ENCODE measurements at places on chromosomes 12 and 14.

DNA sequence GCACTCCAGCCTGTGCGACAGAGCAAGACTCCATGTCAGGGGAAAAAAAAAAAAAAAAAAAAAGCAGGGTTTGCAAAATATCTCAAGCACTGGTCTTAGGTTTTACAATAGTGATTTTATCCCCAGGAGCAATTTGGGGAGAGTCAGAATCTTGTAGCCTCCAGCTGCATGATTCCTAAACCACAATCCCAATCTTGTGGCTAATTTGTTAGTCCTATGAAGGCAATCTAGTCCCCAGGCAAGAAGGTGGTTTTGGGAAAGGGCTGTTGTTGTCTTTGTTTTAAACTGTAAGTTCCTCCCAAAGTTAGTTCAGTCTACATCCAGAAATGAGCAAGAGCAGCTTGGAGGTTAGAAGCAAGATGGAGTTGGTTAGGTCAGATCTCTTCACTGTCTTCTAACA lies 135.7 kb downstream of the PLXNC1 start:
- H3K4me1 ChIP-seq, result peaks cover 65% of the 10 kb centered on the region
- no peak overlapping the region for H3K4me3 ChIP-seq
- H3K36me3 ChIP-seq, result no peaks in the 10 kb centered on the region
- H3K27me3 ChIP-seq, result no peaks in the 10 kb centered on the region

- H3K4me3 ChIP-seq, result no peak overlapping the region
- peaks cover 10% of the 10 kb centered on the region for H3K4me1 ChIP-seq
- peak; percentile 42 for DNase-seq
- H3K36me3 ChIP-seq, result no peaks in the 10 kb centered on the region
Observed at GRCh38 chr12:24960222-24960855, 11.4 kb upstream of the BCAT1 start.

DNA sequence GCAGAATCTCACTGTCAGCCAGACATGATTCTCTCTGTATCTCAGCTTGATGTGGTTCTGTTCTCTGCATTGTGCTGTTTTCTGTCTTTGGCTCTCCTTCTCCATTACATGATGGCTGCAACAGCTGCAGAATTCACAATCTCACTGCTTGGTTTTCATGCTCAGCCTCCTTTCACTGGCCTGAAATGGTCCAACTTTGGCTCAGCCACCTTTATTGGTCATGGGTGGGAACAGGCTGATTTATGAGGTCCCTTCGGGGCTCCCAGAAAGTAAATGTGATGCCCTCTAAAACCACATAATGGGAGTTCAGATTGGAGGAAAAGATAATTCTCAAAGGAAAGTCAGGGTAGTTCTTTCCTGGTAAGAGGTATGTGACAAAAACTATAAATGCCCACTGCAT lies 597.0 kb downstream of the ETNK1 start:
- H3K4me1 ChIP-seq, result peaks cover 54% of the 10 kb centered on the region
- no peaks in the 10 kb centered on the region for H3K36me3 ChIP-seq
- no peaks in the 10 kb centered on the region for H3K27me3 ChIP-seq
- no peak for DNase-seq
- no peak overlapping the region for H3K4me3 ChIP-seq

GRCh38 chr14:38279572-38279971 lies 23.7 kb upstream of the CLEC14A start:
- H3K36me3 ChIP-seq, result no peaks in the 10 kb centered on the region
- no peak for DNase-seq
- no peak overlapping the region for H3K27ac ChIP-seq

GRCh38 chr12:39412210-39412609 lies 30.7 kb downstream of the KIF21A start:
- H3K27me3 ChIP-seq, result peaks cover 4% of the 10 kb centered on the region
- no peak for DNase-seq
- no peak overlapping the region for H3K4me3 ChIP-seq

GRCh38 chr12:91617818-91618217 lies 435.2 kb upstream of the DCN start:
- DNase-seq, result no peak
- no peaks in the 10 kb centered on the region for H3K36me3 ChIP-seq
- H3K27ac ChIP-seq, result no peak overlapping the region
- peaks cover 3% of the 10 kb centered on the region for H3K27me3 ChIP-seq
- H3K4me3 ChIP-seq, result no peak overlapping the region
- H3K4me1 ChIP-seq, result peaks cover 32% of the 10 kb centered on the region

- H3K4me3 ChIP-seq, result no peak overlapping the region
- DNase-seq, result no peak
- no peaks in the 10 kb centered on the region for H3K36me3 ChIP-seq
Observed at GRCh38 chr14:104292084-104292970, 153.9 kb downstream of the KIF26A start.

Measured in nephron progenitor cell (in vitro differentiated cells).